GM12891 (cell line): ENCODE measurements at places on chromosomes 1 and 21.

DNA sequence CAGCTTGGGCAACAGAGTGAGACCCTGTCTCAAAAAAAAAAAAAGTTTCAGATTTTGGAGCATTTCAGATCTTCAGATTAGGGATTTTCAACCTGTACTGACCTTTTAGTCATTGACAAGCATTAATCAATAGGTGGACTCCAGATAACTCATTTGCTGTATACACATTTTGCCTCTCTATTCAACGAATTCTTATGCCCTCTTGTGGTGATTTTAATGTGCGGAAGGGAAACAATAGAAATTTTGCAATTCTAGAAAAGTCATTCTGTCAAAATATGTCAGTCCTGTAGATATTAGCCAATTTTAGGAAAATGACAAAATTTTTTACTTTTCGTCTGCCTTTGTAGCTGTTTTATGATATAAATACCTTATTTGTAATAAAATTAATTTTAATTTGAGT lies 11.6 kb upstream of the OR2G2 start:
- DNase-seq: no peak

DNA sequence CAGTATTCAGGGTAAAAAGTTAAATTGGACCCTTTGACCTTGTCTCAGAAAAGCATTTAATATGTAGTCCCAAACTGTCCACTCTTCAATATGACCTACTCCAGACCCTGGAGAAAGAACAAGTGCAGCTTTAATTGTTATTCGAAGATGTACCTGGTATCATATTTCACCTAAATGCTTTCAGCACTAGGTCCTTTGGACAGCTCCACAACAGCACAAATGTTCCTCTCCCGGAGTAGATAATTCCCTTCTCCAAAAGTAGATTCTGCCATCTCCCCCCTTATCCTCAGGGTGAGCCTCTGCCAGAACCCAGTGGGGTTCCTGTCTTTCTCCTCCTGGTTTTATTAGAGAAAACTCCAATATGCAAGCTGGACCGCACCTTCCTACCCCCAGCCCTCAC lies 104.5 kb upstream of the AJAP1 start:
- DNase-seq: no peak

- no peak for DNase-seq
Measured at GRCh38 chr1:207923561-207923960, 12.6 kb upstream of the CD34 start.

GRCh38 chr1:204414016-204414415 lies 2.4 kb upstream of the PPP1R15B start:
- DNase-seq: no peak

DNA sequence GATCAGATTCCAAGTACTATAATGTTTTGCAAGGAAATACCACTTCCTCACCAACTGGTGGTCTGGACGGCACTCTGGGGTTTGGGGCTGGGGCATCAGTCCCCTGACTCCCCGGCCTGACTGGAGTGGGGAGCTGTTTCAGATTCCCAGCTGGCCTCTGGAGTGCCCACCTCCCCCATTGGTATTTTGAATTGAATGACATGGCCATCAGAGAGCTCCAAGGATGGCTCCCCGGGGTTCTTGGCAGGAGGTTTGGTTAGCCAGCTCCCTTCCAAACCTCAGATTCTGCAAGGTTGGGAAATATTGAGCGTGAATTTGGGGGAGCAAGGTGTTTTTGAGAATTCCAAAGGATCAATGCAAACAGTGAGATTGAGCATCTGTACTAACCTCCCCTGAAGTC lies 2.2 kb upstream of the INAVA start:
- DNase-seq: peak; percentile 4

GRCh38 chr21:36423771-36424433 lies 38.7 kb downstream of the CHAF1B start:
- DNase-seq: no peak

- no peak for DNase-seq
Measured at GRCh38 chr1:51842261-51842660, 36.3 kb downstream of the NRDC start.

DNA sequence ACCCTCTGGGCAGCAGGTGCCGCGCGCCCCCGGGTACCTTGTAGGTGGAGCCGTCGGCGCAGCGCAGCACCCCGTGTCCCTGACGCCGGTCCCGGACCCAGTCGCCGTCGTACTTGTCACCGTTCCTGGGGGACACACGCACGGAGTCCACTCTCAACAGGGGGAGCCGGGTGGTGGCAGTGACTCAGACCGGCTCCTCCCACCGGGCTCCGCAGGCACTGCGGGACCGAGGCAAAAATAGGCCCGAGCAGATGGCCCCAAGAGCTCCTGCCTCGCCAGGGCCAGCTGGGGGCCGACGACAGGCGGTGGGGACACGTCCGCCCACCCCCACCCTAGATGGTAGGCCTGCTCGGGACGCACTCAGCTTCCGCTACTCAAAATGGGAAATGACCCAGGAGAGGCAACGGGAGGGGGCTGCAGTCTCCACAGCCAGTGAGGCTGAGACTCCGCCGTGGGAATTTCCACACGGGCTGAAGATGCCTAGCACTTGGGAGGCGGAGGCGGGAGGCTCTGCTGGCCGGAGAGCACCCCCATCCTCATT lies 6.3 kb downstream of the MORN1 start:
- no peak for DNase-seq

- peak; percentile 8 for DNase-seq
Measured at GRCh38 chr1:94542088-94542870, 720 bp upstream of the F3 start.

DNA sequence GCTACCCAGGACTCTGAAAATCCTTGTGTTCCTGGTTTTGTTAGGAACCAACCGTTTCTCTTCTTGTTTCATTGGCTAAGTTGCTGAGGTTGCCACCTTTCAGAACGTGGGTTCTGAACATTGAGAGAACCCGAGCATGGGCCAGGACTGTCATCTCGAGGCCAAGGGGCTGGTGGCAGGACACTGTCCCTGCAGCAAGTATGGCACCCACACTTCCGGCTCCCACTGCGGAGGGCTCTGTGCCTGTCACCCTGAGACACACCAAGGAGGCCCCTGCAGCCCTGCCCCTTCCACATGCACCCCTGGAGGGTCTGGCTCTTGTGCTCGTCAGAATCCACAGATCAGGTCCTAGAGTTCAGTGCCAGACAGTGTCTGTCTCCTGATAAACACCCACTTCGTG lies 39.1 kb upstream of the LRRC3 start:
- DNase-seq: no peak

GRCh38 chr1:160993544-160994193 lies 27.3 kb downstream of the F11R start:
- DNase-seq: no peak

GRCh38 chr1:203145321-203146041 lies 18.0 kb downstream of the ADORA1 start:
- no peak for DNase-seq

DNA sequence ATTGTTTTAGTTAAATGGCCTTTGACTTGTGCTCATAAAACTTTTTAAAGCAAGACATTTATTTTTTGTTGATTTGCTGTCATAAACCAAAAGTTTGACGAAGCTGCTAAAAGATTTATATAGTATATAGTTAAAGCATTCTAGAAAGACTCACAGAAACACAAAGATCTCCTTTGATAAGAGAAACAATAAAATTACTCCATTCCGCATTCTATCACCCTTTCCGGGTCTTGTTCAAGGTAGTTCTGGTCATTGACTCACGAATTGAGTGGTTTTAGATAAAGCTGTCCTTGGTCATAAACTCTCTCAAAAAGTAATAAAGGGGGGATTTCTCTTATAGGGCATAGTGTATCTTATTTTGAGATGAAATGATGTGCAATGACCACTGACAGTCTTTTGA lies 1010.5 kb upstream of the NCAM2 start:
- DNase-seq: no peak

GRCh38 chr1:38667626-38668025 lies 191.9 kb downstream of the RRAGC start:
- no peak for DNase-seq

- DNase-seq: no peak
Measured at GRCh38 chr1:153203130-153203529, at the start of gene LELP1. Gene LELP1 (plus strand): TSS chr1:153203430. CDS start chr1:153204708, 1,278 bp downstream.

GRCh38 chr21:45286671-45287437 lies 841 bp downstream of the POFUT2 start:
- no peak for DNase-seq

- no peak for DNase-seq
Measured at GRCh38 chr1:150976879-150977694, 2.5 kb upstream of the CERS2 start.

DNA sequence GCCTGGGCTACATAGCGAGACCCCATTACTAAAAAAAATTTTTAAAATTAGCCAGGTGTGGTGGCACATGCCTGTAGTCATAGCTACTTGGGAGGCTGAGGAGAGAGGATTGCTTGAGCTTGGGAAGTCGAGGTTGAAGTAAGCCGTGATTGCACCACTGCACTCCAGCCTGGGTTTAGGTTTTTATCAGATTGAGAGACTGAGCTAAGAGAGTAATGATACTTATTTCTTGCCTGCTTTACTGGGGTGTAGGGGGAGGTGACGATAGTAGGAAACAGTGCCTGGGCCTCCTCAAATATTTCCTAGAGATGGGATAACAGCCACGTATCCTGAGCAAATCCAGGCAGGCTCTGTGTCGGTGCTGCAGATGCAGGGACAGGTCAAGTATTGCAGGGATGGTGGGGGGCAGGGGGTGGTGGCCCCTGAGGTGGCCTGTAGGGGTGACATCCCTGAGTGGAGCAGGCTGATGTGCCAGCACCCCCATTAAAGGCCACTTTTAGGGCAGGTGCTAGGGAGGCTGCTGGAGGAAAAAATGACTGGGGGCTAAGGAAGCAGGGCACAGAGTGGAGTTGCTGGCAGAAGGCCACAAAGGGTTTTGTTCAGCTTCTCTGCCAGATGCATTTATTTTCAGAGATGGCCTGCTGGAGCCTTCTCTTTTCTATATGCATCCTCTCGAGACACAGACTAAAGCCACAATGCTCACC lies 130.5 kb downstream of the RHOU start:
- no peak for DNase-seq

DNA sequence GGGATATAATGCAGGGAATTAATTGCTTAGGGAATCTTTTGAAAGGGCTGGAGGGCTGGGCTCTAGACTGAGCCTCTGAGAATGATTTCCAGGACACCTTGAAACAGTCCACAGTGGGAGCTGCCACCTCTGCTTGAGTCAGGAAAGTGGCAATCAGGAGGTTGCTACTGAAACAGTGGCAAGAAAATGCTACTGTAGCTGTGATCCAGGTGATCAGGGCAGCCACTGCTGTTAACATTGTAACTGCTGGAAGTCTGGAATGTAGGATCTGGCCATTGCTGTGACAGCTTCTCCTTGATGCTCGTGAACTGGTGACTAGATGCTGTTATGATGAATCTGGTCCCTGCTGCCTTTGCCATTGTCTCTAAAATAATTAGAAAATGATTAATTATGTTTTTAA lies 12.8 kb downstream of the MAGI3 start:
- no peak for DNase-seq

DNA sequence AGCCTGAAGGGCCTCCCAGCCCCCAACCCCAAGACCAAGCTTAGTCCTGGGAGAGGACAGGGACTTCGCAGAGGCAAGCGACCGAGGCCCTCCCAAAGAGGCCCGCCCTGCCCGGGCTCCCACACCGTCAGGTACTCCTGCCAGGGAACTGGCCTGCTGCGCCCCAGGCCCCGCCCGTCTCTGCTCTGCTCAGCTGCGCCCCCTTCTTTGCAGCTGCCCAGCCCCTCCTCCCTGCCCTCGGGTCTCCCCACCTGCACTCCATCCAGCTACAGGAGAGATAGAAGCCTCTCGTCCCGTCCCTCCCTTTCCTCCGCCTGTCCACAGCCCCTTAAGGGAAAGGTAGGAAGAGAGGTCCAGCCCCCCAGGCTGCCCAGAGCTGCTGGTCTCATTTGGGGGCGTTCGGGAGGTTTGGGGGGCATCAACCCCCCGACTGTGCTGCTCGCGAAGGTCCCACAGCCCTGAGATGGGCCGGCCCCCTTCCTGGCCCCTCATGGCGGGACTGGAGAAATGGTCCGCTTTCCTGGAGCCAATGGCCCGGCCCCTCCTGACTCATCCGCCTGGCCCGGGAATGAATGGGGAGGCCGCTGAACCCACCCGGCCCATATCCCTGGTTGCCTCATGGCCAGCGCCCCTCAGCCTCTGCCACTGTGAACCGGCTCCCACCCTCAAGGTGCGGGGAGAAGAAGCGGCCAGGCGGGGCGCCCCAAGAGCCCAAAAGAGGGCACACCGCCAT lies 21.9 kb upstream of the ARF1 start:
- no peak for DNase-seq

GRCh38 chr1:92583821-92584760 lies 97.4 kb upstream of the GFI1 start:
- DNase-seq: peak; percentile 6

GRCh38 chr1:95752515-95753381 lies 518.7 kb downstream of the RWDD3 start:
- DNase-seq: no peak

- DNase-seq: no peak
Measured at GRCh38 chr1:25472471-25472870, 41.8 kb downstream of the MACO1 start.

DNA sequence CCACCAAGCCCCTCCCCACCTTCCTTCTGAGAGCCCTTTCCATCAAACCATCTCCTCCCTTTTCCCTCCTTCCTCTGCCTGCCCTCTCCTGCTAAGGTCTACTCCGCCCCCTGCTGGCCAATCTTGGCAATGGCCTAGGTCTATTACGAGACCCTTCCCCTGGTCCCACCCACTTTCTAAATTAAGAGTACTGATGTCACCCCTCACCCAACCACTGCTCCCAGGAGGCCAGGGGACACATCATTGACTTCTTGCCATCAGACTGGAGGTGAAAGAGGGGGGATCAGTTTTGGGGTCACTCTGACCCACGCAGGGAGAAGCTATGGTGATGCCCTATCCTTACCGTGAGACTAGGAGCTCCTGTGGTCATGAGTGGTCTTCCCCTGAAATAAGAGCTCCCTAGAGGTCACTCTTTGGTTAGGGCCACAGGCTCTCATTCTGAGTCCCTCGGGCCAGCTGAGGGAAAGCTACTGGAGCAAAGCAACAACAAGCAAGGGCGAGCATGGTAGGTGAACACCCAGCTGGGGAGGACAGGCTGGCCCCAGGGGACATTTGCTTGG lies 34.6 kb upstream of the S100A7 start:
- DNase-seq: peak; percentile 43
